ENCODE measurements at places on chromosomes 16 and 17.

GRCh38 chr17:59328601-59329000 is 2.9 kb upstream of the YPEL2 start:
- no peak for DNase-seq

DNA sequence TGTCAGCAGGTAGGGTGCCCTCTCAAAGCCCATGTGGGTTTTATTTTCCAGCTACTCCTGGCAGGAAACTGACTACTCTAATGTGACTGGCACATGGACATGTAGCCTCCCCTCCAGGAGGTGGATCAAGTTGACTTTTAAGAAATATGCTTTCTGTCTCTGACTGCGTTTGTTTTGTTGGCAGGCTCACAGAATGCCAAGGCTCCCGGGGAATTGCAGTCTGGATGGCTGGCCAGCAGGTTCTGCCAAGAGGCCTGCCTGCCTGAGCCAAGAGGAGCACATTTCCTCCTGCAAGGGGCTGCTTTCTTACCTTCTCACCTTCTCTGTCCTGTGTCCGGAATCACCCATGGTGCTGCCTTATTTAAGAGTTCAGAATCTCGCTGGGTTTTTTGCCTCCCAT is 217.3 kb upstream of the ERCC4 start:
- no peak for DNase-seq

GRCh38 chr16:89822188-89823086 is 5.8 kb upstream of the SPIRE2 start:
- DNase-seq, result no peak

- no peak for DNase-seq
These were observed 7.4 kb upstream of the SPAG9 start for GRCh38 chr17:51128076-51128475.

DNA sequence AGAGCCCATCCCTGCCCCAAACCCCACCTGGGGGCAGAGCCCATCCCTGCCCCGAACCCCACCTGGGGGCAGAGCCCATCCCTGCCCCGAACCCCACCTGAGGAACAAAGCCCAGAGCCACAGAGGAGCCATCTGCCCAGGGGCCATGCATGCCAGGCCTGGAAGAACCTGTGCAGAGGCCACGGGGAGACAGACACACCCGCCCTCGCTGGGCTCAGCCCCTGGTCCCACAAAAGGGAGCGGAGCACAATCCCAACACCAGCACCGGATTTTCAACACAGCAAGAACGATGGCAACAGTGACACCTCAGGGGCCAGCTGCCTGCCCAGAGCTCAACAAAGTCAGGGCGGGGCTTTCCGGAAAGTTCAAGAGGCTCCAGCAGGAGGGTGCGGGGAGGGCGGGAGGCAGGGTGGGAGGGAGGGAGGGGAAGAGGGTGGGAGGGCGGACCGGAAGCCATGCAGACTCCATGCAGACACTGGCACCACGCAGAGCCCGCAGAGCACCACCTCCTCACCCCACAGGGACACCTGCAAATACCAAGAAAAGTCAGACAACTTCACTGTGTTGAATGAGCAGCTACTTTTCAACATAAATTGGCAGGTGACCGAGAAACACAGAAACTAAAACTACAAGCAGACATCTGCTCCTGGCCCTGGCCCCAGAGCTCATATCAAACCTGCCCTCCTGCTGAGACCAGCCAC is 27.9 kb upstream of the C16orf95 start:
- DNase-seq, result peak; percentile 56

DNA sequence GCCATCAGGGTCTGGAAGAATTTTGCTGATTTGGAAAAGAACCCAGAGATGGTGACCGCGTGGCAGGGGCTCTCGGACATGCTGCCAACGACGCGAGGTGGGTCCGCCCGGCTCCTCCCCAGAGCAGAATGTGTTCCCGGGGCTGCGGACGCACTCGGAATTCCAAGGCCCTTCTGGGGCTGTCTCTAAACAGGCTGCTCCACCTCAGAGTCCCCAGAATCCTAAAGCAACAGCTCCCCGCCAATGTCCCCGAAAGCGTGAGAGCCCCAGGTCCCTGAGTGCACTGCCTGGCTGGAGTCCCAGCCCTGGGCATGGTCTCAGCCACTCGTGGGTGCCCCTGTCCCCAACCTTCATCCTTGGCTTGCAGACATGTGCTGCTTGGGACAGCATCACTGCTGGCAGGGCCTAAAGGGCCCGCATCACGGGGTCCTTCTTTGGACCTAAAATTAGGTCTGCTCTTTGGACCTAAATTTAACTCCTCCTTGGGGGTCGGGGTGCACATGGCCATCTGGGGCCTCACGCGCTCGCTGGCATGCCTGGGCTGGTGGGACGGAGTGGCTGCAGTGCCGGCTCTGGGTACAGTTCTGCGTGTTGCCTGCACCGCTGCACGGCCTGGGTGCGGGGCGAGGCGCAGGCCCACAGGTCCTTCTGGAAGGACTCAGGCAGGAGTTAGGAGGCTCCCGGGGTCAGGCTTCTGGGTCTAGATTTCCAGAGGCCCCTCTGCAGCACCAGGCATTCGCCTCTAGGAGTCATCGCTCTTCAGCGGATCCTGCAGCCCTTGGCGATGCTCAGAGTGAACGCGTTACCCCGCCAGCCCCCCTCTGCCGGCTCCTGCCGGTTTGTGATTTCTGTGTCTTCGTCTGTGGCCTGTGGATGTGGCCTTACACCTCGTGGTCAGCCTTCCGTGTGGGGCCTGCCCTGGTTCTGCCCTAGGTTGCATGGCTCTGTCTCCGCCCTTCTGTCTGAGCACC is 41.9 kb upstream of the CHMP6 start:
- DNase-seq, result no peak

DNA sequence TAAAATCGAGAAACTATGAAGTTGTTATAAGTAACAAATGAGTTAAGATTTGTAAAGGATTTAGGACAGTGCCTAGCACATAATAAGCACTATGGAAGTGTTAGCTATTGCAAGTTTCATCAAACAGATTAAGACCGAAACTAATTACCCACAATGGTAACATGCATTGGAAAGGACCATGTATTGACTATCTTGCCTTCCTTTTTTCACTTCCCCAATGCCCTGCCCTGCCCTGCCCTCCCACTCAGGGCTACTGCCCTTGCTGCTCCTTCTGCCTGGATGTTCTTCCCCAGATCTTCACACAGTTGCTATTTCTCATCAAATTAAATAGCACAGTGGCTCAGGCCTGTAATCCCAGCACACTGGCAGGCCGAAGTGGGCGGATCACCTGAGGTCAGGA is 202.1 kb upstream of the PSMD7 start:
- no peak for DNase-seq

- no peak for DNase-seq
These were observed 4.1 kb upstream of the UBALD1 start for GRCh38 chr16:4618645-4619418.

GRCh38 chr17:18159551-18160120 is 24.0 kb upstream of the ALKBH5 start:
- no peak for DNase-seq

GRCh38 chr17:16512011-16512410 is 20.0 kb upstream of the LRRC75A start:
- DNase-seq, result no peak

GRCh38 chr17:59683283-59683682 is 23.9 kb downstream of the PTRH2 start:
- no peak for DNase-seq

DNA sequence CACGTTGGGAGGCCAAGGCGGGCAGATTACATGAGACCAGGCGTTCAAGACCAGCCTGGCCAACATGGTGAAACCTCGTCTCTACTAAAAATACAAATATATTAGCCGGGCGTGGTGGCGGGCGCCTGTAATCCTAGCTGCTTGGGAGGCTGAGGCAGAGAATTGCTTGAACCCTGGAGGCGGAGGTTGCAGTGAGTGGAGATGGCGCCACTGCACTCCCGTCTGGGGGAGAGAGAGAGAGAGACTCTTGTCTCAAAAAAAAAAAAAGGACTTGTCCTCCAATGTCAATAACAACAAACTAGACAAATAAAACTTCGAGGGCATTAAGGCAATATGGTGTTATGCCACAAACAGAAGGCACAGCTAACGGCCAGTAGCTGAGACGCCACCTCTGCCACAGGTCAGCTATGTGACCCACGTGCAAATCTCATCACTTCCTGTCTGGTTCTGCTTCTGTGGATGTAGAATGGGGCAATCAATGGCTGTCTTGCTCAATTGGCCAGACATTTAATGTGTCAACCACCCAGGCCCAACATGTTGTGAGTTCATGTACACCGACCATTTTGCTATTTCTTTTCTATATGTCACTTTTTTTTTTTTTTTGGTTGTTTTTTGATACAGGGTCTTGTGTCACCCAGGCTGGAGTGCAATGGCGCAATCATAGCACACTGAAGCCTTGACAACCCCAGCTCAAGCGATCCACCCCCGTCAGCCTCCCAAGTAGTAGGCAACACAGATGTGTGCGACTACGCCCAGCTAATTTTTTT is 834 bp upstream of the TXNDC11 start:
- peak; percentile 45 for DNase-seq

DNA sequence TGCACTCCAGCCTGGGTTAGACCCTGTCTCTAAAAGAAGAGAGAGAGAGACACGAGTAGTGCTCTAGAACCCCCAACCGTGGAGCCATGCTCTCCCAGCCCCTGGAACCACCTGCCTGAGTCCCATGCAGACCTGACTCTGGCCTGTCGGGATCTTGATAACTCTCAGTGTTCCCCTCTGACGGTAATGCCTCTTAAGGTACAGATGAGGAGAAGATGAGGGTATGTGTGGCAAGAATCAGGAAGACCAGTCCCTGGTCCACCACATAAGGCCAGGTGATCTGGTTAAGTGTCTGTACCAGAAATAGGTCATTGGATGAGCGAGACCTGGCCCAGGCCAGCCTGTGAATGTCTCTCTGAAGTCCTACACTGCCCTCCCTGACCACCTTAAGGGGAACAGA is 18.4 kb downstream of the OSBPL7 start:
- DNase-seq, result no peak

DNA sequence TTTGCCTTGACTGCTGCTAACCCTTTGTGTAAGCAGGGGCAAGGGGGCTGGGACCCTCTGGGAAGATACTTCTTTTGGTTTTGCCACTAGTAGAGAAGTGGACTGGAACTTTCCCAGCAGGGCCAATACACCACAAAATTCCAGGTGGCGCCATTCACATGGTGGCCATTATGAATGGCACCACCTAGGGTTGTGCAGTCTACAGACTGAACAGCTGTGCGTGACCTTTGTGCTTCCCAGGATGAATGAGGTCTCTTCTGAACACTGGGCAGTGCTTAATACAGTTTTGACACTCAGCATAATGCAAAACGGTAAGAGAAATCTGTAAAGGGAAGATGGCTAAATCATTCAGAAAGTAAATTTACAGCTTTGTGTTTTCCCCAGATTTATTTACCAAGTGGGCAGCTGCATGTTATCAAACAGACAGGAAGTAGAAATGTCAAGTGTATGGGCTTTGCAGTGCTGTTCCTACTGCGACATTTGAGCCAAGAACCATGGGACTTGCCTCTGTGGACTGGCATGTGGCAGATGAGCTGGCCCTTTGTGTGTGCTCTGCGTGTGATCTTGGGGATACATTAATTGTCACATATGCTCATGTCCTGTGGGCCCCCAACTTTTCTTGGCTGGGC is 9.2 kb downstream of the SYT17 start:
- no peak for DNase-seq

DNA sequence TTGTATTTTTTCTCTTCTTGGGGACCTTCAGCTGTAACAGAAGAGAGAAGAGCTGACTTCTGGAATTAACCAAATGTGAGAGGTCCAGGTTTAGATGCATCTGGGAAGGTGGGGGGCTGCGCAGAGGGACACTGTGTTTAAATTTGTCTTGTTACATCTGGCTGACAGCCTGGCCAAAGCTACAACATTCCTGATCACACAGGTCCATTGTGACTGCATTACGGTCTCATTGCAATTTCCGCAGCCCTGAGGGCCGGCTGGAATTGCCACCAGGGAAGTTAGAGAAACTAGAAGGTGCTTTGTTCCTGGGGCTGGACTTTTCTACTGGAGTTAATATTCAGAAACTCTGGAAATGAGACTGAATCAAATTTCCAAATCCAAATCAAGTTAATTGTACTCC is 37.9 kb upstream of the LRRC75A start:
- DNase-seq, result no peak

DNA sequence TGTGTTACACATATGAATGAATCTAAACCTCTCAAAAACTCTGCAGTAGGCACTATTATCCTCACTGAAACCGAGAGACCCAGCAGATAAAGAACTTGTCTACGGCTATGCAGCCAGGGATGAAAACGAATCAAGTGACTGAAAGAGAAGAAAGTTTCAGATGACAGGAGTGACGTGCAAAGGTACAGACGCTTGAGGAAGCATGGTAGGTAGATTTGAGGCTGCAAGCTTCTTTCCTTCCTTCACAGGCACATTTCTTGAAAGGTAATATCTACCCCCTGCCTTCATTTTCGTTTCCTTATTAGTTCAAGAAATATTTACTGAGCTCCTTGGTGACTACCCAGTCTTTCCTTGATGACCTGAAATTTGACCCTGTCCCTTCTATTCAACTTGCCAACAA is 211.5 kb upstream of the AXIN2 start:
- no peak for DNase-seq

- no peak for DNase-seq
These were observed 156.3 kb downstream of the ITFG1 start for GRCh38 chr16:47304563-47304962.

- DNase-seq, result no peak
These were observed 10.1 kb downstream of the RIPOR1 start for GRCh38 chr16:67538666-67539101.

DNA sequence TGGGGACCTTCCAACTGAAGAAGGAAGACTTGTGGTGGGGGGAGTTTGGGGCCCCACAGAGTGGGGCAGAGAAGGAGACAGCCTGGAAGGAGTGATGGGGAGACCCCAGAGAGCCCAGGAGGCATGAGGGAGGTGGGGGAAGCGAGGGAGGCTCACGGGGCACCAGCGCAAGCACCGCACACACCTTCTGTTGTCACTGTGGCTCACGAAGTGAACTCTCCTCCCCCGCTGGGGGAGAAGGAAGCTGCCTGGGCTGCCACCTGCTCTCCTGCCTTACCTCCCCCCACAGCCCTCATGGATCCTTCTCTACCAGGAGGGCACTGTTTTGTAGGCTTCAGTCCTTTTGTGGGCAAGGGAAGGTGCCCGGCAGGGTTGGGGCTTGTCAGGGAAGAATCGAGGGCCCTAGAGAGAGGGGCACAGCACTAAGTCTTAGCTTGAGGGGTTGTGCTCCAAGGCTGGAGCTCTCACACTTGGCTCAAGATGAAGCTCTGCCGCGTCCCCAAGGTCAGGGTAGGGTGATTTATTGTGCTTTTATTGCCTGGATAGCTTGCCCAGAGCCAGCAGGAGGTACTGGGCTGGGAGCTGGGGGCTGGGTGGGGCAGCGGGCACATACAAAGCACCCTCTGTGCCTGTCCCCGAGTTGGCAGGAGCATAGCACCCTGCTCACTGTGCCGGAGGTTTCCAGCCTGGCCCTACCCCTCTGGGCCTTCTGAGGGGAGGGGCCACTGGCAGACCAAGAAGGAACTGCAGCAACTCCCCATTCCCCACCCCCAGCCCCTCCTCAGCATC is 4.6 kb upstream of the STARD3 start:
- no peak for DNase-seq

GRCh38 chr16:23074423-23074822 is 74.8 kb downstream of the USP31 start:
- DNase-seq, result no peak

DNA sequence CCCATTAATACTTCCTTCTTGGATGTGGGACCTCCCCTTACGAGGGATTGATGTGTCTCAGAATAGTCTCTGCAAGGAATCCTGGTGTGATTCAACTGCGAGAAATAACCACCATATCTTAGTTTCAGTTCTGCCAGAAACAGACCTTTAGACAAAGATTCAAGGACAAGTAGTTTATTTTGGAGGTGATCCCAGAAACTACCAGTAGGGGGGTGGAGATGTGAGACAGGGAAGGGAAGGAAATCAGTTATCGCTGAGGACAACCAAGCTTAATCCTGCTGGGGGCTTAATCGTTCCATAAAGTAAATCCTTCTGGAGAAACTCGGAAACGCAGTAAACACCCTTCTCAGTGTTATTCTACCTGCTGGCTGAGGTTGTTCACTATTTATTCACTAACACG is 5.0 kb upstream of the SDR42E1 start:
- DNase-seq, result no peak

Data from activated T-cell treated with anti-CD3 and anti-CD28 coated beads, Interleukin-2, amount 50 U/mL, for 24 hours (primary cell).